ENCODE measurements at places on chromosomes 5 and 9. TPM values are rescaled to one million over a fixed set of nuclear protein-coding genes. Genes with fewer than 3 reads are reported as not detected.

The PCDHGB1 gene
- polyA plus RNA-seq: 0.08 TPM

The SPATA31E1 gene
- not detected for polyA plus RNA-seq

The TESK1 gene
- polyA plus RNA-seq: 13.5 TPM

The SLC27A6 gene
- 1.1 TPM for polyA plus RNA-seq

The DMRT3 gene
- polyA plus RNA-seq: not detected

The LIX1 gene
- polyA plus RNA-seq: not detected

The SLC4A9 gene
- polyA plus RNA-seq: 0.14 TPM

The SVEP1 gene
- polyA plus RNA-seq: 0.09 TPM

The EQTN gene
- polyA plus RNA-seq: 0.21 TPM

The DDX41 gene
- 95.8 TPM for polyA plus RNA-seq

- H3K4me1 ChIP-seq: peaks cover 12% of the 10 kb centered on the region
- no peak for DNase-seq
- no peaks in the 10 kb centered on the region for H3K27me3 ChIP-seq
- no peak overlapping the region for H3K27ac ChIP-seq
- H3K36me3 ChIP-seq: peaks cover 21% of the 10 kb centered on the region
- no peak overlapping the region for H3K4me3 ChIP-seq
Measured at GRCh38 chr9:33041432-33042188, 16.5 kb downstream of the DNAJA1 start.

DNA sequence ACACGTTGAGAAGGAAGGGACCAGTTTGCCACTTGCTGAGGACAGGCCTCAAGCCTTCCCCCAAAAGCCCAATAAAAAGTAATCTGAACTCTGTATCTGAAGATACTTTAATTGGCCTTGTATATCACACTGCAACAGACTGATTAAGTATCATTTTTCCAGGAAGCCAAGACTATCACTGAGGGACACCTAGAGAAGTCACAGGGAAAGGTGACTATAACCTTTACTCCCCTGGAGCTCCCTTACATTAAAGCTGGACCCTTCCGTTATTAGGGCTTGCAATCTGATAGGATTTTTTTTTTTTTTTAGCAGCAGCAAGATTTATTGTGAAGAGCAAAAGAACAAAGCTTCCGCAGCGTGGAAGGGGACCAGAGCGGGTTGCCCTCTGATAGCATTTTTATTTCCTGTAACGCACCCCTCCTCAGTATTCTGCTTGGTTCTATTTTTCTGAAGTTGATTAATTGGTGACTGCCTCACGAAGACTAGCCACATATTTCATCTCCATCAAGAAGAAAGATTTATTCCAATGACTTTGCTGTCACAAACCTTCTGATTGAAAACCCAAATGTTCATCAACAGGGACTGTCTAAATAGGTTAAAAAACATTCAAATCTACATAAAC, 2.7 kb downstream of the CDC14B start:
- peaks cover 24% of the 10 kb centered on the region for H3K4me1 ChIP-seq
- DNase-seq: no peak
- H3K27ac ChIP-seq: no peak overlapping the region
- H3K36me3 ChIP-seq: no peaks in the 10 kb centered on the region

- DNase-seq: no peak
- peaks cover 31% of the 10 kb centered on the region for H3K36me3 ChIP-seq
- no peak overlapping the region for H3K4me3 ChIP-seq
- no peaks in the 10 kb centered on the region for H3K27me3 ChIP-seq
- H3K27ac ChIP-seq: no peak overlapping the region
Measured at GRCh38 chr5:134554319-134555222, 29.1 kb downstream of the JADE2 start.

DNA sequence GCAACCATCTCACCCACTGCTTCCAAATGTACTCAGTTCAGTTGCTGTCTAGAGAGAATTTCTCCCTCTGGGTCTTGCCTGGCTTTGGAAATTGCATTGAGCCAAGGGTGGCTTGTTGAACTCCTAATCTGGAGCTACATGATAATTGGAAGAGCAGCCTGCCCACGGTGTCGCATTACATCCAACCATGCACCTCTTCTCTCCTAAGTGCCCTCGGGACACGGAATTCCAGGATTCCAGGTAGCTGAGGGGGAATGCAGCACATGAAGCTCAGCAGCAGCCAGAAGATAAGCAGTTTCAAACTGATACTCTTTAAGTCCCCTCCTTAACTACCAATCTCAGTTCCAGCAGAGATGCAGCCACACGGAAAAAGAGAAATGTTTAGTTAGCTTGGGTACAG, 509.4 kb upstream of the KLF4 start:
- no peaks in the 10 kb centered on the region for H3K36me3 ChIP-seq
- DNase-seq: no peak
- H3K4me1 ChIP-seq: peaks cover 2% of the 10 kb centered on the region
- H3K4me3 ChIP-seq: no peak overlapping the region
- H3K27ac ChIP-seq: no peak overlapping the region

DNA sequence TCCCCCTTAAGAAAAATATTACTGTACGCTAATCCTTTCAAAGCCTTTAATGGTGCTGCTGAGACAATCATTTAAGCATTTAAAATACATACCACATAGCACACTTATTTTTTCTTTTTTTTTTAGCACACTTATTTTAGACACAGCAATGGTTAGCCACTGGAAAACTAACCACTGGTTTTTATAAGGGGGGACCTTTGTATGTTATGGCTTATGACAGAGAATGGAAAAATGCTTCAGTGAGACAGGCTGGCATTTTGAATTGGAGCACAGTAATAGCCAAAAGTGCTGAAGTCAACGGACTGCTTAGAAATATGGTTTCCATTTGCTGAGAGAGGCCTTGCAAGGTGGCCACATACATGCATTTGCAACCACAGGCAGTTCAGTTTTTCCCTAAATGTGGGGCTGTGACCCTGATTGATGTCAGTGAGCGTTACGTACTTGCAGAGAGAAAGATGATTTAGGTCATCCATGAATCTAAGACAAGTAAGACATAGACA, 28.5 kb downstream of the AOPEP start:
- DNase-seq: no peak
- H3K27ac ChIP-seq: no peak overlapping the region
- no peaks in the 10 kb centered on the region for H3K27me3 ChIP-seq
- no peaks in the 10 kb centered on the region for H3K4me1 ChIP-seq
- no peak overlapping the region for H3K4me3 ChIP-seq
- peaks cover 2% of the 10 kb centered on the region for H3K36me3 ChIP-seq

DNA sequence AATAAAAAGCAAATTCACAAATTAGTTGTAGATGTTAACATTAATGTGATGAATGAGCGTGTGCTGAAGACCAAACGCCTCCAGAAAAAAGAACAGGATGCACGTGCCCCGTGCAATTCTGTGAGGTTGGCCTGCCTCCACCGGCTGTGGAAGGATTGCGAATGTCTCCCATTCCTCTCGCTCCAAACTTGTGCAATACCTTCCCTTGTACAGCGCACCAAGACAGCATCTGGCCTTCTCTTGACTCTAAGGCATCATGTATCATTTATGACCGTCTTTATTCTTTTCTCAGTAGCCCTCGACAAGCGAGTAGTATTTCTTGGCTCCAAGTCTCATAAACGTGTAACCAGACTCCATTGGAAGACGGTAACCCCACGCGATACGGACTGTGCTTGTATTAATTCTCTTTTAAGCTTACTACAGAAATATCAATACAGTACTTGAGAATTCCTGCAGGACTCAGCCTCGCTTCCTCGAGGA, 1.5 kb upstream of the TESK1 start:
- H3K4me3 ChIP-seq: peak overlapping the region; percentile 30
- peaks cover 19% of the 10 kb centered on the region for H3K4me1 ChIP-seq
- no peak for DNase-seq
- H3K27me3 ChIP-seq: no peaks in the 10 kb centered on the region

DNA sequence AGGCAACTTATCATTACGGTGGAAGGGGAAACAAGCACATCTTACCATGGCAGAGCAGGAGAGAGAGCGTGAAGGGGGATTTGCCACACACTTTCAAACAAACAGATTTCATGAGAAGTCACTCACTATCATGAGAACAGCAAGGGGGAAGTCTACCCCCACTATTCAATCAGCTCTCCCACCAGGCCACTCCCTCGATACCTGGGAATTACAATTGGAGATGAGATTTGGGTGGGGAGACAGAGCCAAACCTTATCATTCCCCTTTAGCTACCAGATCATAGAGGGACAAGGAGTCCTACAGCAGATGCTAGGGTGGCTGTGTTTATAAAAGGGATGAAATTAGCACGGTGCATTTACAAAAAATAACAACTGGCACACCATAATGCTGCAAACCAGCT, 2149.4 kb upstream of the ACO1 start:
- no peak for DNase-seq
- H3K4me1 ChIP-seq: no peaks in the 10 kb centered on the region
- H3K27ac ChIP-seq: no peak overlapping the region

DNA sequence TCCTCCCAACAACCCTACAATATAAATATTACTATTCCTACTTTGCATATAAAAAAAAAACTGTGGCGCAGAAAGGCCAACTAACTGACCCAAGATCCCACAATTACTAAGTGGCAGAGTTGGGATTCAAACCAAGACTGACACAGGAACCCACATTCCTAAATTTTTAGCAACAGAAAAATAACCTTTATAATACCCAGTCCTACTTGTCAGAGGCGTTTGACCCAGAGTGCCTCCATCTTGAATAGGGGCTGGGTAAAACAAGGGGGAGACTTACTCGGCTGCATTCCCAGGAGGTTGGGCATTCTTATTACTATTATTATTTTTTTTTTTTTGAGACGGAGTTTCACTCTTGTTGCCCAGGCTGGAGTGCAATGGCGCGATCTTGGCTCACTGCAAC, 2.0 kb upstream of the SLC30A5 start:
- H3K36me3 ChIP-seq: no peaks in the 10 kb centered on the region
- H3K4me3 ChIP-seq: no peak overlapping the region
- no peak overlapping the region for H3K27ac ChIP-seq

DNA sequence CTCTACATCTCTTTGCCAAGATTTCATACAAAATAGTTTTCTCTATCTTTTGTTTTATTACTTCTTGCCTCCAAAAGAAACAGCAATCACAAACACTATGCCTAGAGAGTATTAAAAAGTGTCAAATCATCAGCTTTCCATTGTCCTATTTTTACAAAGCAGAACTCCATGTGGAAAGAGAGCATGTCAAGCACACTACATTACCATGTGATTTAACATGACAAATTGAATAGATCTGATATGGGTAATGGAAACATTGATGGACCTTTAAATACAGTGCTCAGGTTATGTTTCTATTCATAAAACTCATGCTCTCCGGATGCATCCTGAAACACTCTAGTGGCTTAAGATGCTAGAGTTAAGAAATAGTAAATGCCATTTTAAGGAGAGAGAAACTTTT, 791.4 kb upstream of the CTNND2 start:
- DNase-seq: no peak
- H3K4me3 ChIP-seq: no peak overlapping the region
- H3K36me3 ChIP-seq: no peaks in the 10 kb centered on the region
- H3K27ac ChIP-seq: no peak overlapping the region
- H3K27me3 ChIP-seq: no peaks in the 10 kb centered on the region

DNA sequence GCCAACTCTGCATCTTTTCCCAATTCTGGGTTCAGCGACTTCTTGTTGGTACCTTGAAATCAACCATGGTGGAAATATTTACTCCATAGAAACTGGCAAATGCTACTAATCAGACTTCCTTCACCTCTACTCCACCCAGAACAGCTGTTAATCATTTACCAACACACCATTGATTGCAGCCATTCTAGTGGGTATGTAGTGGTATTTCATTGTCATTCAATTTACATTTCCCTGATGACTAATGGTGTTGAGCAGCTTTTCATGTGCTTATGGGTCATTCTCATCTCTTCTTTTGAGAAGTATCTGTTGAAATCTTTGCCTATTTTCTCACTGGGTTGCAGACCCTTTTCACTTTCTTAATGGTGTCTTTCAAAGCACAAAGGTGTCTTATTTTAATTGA, 122.4 kb upstream of the MSX2 start:
- peaks cover 6% of the 10 kb centered on the region for H3K27me3 ChIP-seq
- no peak overlapping the region for H3K4me3 ChIP-seq
- H3K27ac ChIP-seq: no peak overlapping the region

DNA sequence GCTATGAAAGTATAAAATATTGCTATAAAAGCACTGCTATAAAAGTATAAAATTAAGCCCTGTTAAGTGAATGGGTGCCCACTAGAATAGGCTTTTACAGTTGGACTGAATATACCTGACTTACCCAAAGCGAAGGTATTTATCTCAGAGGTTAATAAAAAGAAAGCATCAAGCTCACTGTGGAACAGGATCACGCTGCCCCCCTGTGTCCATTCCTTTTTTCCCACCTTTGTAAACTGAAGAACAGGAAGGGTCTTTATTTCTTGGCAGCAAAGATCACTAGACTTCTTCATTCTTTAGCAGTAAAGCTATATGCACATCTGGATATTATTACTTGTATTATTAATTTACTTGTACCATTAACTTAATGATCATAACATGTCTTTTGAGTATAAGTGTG, 22.1 kb upstream of the PLPP6 start:
- no peaks in the 10 kb centered on the region for H3K36me3 ChIP-seq
- no peaks in the 10 kb centered on the region for H3K27me3 ChIP-seq
- H3K4me1 ChIP-seq: no peaks in the 10 kb centered on the region
- no peak overlapping the region for H3K4me3 ChIP-seq
- no peak overlapping the region for H3K27ac ChIP-seq

- H3K4me3 ChIP-seq: no peak overlapping the region
- H3K4me1 ChIP-seq: peaks cover 22% of the 10 kb centered on the region
- H3K27me3 ChIP-seq: no peaks in the 10 kb centered on the region
- peak overlapping the region; percentile 80 for H3K27ac ChIP-seq
- peak; percentile 78 for DNase-seq
- no peaks in the 10 kb centered on the region for H3K36me3 ChIP-seq
Measured at GRCh38 chr9:97059626-97060025, 20.7 kb upstream of the CTSV start.

GRCh38 chr5:93022796-93023447, 558.1 kb downstream of the NR2F1-AS1 start:
- no peaks in the 10 kb centered on the region for H3K27me3 ChIP-seq
- H3K4me3 ChIP-seq: no peak overlapping the region
- no peaks in the 10 kb centered on the region for H3K4me1 ChIP-seq
- no peak for DNase-seq
- no peaks in the 10 kb centered on the region for H3K36me3 ChIP-seq

GRCh38 chr5:62717301-62717933, 138.8 kb downstream of the LRRC70 start:
- no peak for DNase-seq
- H3K4me3 ChIP-seq: no peak overlapping the region
- H3K4me1 ChIP-seq: no peaks in the 10 kb centered on the region

GRCh38 chr9:91029650-91030361, 228.2 kb downstream of the SYK start:
- DNase-seq: no peak
- H3K27ac ChIP-seq: no peak overlapping the region
- H3K4me1 ChIP-seq: no peaks in the 10 kb centered on the region
- H3K36me3 ChIP-seq: no peaks in the 10 kb centered on the region
- H3K4me3 ChIP-seq: no peak overlapping the region

GRCh38 chr9:105299190-105299854, 54.9 kb downstream of the SLC44A1 start:
- no peak overlapping the region for H3K4me3 ChIP-seq
- peaks cover 27% of the 10 kb centered on the region for H3K4me1 ChIP-seq
- H3K27ac ChIP-seq: peak overlapping the region; percentile 61

Measured in keratinocyte (primary cell).